H4 (cell line): ENCODE measurements at places on chromosomes 2 and 18. TPM values are rescaled to one million over a fixed set of nuclear protein-coding genes. Genes with fewer than 3 reads are reported as not detected.

DNA sequence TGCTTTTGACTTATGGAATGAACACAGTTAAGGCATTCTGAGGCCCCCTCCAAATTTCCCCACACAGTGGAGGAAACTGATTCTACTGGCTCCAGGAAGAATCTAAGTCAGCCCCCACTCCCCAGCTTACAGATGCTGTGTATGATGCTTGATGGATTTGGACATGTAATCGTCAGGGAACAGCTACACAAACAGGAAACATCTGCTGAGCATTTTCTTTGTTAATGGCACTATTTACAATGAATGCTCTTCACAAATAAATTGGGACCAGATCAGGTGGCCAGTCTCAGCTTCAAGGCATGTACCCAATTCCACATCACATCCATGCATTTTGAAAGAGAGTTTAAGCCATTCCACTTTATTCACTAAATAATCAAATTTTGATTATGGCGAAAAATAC, 562.3 kb downstream of the SOX11 start:
- DNase-seq, result no peak

DNA sequence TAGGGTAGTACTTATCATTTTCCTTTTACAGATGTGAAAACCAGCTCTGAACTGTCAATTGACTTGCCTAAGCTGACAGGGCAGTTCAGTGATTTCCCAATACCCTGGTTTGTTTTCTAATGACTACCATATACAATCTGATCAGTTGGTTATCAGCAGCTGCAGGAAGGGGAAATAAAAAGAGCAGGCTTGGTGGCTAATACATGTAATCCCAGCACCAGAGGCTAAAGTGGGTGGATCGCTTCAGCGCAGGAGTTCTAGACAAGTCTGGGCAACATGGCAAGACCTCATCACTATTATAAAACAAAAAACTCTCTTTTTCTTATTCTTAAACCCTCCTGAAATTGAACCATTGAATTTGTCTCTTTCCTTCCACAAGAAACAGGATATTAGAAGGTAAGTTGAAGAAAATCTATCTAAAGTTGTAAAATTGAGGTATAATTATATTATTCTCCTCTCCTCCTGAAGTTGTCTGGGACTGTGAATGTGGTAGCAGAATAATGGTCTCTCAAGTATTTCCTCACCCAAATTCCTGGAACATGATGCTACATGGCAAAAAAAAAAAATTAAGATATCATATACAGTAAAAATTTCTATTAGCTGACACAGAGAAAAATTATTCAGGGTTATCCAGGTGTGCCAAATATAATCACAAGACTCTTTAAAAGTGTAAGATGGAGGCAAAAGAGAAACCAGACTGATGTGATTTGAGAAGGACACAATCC, 1441.6 kb downstream of the SUCLG1 start:
- DNase-seq, result no peak

- peak; percentile 25 for DNase-seq
Measured at GRCh38 chr2:159612255-159612901, 4.0 kb downstream of the BAZ2B start.

GRCh38 chr2:229520691-229521096, 193.7 kb downstream of the DNER start:
- no peak for DNase-seq

- DNase-seq, result peak; percentile 80
Measured at GRCh38 chr2:172038604-172039003, 38.9 kb downstream of the METAP1D start.

- no peak for DNase-seq
Measured at GRCh38 chr2:112165296-112165695, 27.1 kb downstream of the FBLN7 start.

- DNase-seq, result no peak
Measured at GRCh38 chr2:37375741-37376288, 31.4 kb downstream of the QPCT start.

GRCh38 chr2:170076189-170076588, 101.8 kb upstream of the MYO3B start:
- no peak for DNase-seq

- DNase-seq, result no peak
Measured at GRCh38 chr2:209974576-209974975, 27.9 kb upstream of the RPE start.

DNA sequence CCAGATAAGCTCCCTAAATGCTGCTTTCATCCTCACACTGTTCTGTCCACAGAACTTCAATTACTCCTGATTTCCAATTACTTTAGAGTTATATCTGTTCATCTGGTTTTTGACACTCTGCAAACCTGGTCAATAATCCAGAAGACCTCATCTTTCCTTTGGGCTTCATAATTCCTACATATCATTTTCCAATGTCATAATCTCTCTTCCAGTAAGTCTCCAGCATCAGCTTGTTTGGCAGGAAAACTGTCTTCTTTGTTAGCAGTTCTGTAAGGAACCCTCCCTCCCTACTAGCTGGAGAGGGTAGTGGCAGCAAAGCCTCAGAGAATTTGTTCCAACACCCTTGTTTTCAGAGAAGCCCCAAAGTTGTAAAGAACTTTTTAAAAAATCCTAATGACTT, 11.9 kb upstream of the SLC14A1 start:
- DNase-seq, result no peak

Gene ORMDL1
- 84.6 and 91.4 TPM in 2 replicates for total RNA-seq

Gene TNFAIP6
- total RNA-seq, result 1.5 and 5.6 TPM in 2 replicates

Gene CRYBA2
- not detected in 2 replicates for total RNA-seq

Gene CTNNA2
- 0.39 and 0.70 TPM in 2 replicates for total RNA-seq
